Activated CD4-positive, alpha-beta T cell treated with anti-CD3 and anti-CD28 coated beads, Interleukin-2, Interleukin-4, amounts not matched to agents 100 ng/mL and 50 ng/mL, durations not matched to agents 16 hours and 8 hours (primary cell): ENCODE measurements at places on chromosomes 1 and 21.

GRCh38 chr21:38848187-38848609 lies 42.5 kb downstream of the ETS2 start:
- no peak for DNase-seq

DNA sequence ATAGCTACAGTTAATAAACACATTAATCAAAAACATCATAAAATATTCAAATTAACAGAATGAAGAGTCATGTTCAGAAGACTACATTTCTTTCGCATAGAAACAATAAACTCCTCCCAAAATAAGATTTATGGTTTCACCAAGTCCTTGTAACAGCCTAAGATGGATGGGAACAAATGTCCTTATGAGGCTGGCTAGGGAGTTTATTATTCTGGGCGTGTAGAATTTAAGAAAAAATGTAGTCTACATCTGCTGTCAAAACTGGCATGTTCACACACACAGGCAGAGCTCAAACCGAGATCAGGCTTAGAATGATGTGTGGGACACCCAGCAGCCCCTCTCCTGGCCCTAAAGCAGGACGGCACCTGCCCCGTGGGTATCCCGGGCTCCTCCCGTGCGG lies 101.1 kb downstream of the NPHP4 start:
- DNase-seq: no peak

DNA sequence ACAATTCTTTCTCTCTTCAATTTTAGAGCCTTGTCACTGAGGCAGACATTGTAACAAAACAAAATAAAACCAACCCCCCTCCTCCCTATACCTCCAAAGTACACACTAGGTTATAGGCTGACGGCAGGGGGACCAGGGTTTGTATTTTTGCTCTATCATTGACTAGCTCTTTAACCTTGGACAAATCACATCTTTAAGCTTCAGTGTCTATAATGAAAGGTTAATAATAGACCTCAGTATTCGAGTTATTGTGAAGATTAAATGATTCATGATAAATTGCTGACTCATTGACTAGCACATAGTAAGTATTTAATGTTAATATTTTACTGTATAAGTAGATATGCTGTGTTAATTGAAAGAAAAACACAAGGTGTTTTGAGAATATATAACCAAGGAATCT lies 1267.6 kb upstream of the ADGRL2 start:
- no peak for DNase-seq

DNA sequence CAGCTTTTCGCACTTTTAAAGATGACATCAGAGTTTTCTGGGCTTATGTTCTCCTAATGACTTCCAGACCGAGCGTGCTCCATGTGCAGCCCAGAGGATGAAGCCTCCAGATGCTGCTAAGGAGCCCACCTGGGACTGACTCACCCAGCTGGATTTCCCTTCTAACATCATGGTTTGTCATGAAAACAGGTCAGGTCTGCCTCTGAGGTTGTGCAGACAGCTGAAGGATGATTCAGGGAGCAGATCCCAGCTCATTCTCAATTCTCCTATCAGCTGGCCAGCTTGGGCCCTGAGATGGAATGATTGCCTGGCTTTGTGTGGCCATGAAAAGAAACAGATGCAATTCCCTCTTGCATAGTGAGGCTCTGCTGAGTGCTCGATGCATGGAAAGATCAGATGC lies 123.9 kb upstream of the DUSP10 start:
- DNase-seq: no peak

DNA sequence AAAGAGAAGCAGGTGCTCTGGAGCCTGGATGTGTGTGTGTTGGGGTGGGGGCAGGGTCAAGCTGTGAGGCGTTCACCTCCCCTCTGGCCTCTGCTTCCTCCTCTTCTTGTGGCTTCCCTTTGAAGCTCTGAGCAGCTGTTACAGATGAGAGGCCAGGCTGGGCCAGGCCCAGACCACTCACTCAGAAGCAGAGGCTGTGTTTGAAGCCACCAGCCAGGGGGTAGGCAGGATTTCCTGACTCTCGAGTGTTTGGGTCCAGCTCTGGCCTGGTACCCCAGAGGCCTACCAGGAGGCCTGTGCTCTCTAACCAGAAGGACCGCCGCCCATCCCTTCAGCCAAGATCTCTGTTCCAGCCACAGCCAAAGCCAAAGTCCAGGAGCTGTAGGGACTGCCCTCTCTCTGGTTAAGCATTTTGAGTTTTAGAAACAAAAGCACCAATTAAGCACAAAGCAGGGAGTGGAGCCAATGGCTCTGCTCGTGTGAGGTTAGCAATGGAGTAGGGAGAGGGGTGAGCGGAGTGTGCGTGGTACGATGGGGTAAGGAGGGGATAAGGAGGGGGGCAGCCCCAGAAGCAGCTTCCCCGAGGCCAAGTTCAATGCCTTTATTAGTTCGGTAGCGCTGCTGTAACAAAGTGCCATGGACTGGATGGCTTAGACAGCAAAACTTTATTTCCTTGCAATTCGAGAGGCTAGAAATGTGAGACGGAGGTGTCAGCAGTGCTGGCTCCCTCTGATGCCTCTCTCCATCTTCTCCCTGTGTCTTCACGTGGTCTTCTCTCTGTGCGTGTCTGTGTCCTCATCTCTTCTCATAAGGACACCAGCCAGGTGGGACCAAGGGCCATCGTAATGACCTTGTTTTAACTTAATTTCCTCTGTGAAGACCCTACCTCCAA lies 20.5 kb downstream of the RCSD1 start:
- no peak for DNase-seq

DNA sequence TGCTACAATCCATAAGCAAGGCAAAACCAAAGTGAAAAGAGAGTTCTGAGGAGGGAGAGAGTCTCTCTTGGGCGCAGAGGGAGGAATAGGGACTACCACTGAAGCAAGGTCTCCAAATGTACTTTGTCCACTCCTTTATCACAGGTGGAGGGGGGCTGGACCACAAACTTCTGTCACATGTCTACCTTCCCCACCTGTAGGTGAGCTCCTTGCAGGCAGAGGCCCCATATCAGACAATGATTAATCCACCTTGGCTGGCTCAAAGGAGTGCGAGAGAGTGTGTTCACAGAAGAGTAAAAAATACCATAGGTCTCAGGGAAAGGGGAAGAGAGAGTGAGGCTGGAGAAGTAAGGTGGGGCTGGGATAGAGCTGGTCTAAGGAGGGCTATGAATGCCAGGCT lies 4.5 kb downstream of the BEND5 start:
- DNase-seq: no peak

DNA sequence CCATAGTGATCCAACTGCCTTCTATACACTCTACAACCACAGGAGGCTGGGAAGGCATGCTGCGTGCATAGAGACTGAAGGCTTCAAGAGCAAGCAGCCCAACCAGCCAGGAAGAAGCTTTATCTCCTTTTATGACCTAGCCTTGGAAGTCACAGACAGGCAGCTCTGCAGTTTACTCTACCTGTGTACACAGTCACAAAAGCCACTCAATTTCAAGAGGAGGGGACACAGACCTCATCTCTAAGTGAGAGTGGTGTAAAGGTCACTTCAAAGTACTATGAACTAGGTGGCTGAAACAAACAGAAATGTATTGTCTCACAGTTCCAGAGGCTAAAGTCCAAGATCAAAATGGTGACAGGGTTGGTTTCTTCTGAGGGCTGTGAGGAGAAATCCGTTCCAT lies 69.6 kb upstream of the GJB5 start:
- DNase-seq: no peak

DNA sequence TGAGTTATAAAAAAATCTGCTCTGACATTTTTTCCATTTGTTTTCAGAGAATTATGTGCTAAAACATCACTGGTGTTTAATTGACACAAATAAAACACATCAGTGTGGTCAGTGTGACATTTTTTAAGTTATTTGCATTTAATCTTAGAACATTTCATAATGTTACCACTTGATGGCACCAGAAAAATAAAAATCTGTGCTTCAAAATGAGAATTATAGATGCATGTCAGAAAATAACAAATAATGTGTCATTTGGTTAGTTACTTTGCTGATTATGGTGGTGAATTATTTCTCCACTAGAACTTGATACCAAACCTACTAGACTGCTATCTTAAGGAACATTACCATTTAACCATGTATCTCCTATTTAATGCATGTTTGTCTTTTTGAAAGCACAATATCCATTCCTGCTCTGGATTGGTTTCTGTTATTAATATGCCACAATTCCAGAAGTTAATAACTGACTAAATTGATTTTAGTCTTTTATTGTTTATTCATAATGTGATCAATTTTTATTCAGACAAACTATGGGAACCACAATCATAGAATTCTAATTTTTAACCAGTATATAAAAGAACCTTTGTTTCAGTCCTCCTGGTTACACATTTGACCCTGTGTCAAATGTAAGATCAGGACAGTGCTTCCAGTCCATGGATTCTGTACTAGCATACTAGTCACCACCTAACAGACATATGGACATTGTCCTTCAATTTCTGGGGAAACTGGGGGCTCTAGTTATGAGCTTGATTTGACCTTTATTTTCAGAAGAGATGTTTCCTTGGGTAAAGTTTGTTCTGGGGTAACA lies 81.0 kb downstream of the RPS6KC1 start:
- DNase-seq: no peak

- DNase-seq: no peak
These were observed 23.7 kb upstream of the PEX19 start for GRCh38 chr1:160308451-160309184.

DNA sequence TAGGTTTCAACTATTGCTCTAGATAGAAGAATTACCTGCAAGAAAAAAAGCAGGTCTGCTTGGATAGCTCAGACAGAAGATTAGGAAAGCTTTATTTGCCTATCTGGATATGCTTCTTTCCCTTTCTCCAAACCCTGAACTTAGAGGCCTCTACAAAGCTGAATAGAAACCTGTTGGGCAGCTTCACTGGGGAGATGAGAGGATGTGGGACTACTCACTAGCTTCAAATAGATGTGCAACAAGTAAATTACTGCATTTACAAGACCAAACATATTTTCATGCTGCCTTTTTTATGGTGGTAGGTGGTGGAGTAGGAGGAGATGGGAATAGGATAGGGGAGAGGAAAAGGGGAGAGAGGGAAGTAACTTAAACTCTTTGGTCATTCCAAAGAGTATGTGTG lies 6.4 kb downstream of the CLCA2 start:
- no peak for DNase-seq

GRCh38 chr1:234479310-234479559 lies 256 bp upstream of the TARBP1 start:
- DNase-seq: no peak

GRCh38 chr1:87392248-87393192 lies 63.8 kb downstream of the LMO4 start:
- DNase-seq: no peak

DNA sequence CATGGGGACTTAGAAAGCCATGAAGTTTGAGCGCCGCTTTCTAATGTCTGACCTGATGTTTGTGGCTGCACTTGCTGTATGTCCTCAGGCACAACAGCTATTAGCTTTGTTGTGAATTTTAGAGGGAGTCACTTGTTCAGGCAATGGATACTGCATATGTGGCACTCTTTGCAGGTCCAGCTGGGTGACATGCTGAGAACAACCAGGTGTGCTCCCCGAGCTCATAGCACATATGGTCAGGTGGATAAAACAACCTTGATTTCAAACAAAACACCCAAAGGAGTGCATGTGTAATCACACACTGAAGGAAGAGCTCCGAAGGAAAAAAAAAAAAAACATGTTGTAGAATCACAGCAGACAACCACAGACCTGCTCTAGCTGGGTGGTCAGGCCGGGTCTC lies 178.6 kb downstream of the BACH1 start:
- DNase-seq: no peak

- no peak for DNase-seq
These were observed 382.7 kb upstream of the DUSP10 start for GRCh38 chr1:222124602-222125001.
